ENCODE measurements at places on chromosomes 4 and X.
A peak's percentile ranks its signal among the peaks of the same experiment; 100 is the strongest.

- peak; percentile 48 for DNase-seq
Measured at GRCh38 chrX:39491548-39492297, 606.0 kb downstream of the BCOR start.

DNA sequence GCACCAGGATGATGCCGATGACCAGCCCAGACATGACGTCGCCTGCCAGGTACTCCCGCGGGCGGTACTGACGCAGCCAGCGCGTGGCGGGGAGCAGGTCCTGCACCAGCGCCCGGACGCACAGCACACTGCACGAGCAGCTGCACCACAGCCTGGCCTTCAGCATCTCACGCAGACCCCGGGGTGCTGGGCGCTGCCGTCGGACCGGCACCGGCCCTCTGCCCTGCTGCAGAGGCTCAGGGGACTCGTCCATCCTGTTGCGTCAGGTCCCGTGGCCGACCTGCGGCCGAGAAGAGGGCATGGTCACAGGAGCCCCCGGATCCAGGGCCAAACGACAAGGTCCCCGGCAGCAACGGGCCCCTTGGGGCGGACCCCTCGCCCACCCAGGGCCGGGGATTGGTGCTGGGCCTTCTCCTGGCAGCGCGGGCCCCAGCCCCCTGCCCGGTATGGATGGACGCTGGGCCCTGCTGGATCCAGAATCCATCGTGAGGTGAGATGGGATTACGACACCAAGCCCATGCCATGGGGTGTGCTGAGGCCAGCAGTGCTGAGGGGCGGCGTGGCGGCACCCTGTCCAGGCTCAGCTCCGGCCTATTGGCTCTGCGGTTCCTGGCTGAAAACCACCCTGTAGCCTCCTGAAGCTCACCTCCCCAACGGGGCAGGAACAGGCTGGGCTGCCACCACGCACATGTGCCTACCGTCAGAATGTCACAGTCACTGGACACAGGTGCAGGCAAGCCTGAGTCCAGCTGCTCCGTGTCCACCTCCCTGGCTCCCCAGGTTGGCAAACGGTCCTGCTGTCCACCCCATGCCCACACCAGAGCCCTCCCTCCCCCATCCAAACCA lies 1.5 kb downstream of the SLC26A1 start:
- DNase-seq, result no peak

DNA sequence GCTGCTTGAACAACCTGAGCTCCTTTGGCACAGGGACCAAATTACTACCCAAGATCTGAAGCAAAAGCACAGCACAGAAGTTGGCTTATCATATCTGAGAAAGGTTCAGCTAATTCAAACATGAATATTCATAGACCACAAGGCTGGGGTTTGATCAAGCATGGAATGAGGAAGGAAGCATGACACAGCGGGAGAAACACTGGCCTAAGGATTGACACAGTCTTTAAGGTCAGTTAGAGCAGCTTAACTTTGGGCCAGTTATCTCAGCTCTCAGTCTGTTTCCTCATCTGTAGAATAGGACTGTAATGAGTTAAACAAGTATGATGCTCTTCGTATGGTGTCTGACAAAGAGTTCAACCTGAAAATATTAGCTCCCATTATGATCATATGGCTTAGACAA lies 88.5 kb upstream of the CBR4 start:
- DNase-seq, result no peak

DNA sequence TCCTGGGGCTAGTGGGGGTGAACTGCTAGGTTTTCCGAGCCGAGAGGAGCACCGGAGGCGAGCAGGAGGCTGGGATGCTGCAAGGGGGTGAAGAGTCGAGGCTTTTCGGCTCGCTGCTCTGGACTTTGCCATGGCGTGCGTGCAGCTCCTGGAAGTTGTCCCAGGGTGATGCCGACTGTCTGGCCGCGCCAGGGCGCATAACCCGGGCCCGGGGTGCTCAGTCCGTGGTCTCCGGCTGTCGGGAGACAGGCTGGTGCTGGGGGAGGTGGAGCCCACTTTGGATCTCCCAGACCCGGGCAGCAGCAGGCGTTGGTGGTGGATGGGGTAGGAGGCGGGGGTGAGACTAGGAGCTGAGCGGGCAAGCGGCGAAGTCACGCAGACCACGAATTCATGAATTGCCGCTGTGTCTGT lies 793 bp downstream of the GRIA3 start:
- no peak for DNase-seq

DNA sequence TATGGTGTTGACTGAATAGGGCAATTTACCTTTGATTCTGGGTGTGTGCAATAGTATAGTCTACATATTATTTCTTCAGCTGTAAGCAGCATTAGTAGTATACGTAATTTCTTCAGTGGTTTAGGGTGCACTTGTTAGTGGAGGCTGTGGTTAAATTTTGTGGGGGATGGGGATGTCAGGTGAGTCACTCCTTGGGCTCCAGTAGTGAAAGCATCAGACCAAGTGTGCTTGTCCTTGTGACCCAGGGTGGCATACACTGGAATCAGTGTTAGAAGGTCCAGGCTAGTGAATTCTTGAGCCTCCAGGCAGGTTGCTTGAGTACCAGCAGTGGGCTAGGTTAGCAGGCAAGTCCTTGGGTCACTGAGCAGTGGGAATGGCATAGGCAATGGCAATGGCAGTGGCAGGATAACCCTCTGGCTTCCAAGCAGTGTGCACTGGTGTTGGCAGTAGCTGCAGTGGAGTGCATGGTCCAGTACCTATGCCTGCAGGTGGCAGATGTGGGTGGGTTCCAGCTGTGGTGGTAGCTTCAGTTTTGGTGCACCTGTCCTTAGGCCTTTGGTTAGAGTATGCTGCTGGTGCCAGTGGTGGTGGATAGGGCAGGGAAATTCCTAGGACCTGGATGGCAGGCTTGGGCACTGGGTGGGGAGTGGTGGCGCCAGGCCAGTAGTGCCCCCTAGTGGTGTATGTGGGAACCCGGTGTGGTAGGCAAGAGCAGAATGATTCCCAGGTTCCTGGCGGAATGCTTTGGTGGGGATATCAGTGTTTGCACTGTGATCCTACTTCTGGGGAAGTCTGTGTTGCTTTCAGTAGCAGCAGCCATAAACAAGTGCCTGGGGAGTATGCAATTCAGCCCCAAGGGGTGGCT lies 531.0 kb downstream of the SMARCA1 start:
- no peak for DNase-seq

DNA sequence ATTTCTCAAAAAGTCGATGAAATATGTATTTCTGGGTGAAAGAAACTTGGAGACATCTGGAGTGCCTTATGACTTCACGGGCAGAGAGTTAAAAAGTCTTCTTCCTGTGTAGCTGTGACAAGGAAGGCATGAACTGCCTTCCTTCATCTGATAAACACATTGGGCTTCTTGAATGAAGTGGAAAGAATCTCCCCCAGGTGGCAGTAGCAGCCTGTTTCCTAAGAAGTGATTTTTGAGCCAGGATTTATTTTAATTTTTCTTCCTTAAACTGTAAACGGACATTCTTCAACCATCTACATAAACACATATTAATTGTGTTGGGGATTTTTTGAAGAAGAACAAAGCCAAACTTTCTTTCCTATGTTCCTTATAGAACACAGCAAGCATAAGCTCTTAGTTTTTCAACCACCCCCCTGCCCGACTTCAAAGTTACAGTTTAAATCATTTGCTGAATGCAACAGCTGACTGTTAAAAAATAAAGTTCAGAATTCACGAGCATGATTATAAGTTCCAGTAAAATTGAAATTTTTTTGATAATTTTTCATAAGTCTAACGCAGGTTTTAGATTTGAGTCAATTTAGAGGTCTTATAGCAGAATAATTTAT lies 980 bp upstream of the GIMD1 start:
- DNase-seq, result no peak

DNA sequence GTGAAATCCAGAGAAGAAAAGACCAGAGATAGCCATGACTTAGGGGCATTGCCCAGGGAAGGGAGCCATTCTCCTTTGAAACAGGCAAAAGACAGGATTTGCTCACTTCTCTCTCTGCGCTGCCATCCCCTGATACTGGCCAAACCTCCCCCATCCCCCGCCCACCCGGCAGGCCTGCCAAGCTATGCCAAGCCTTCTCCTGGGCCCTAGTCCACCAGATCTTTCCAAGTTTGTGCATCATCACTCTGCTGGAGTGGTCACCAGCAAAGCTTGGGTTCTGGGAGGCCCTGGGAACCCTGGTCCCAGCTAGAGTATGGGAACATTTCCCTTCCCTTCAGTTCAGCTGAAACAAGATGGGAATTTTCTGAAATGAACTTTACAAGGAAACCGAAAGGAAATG lies 18.4 kb downstream of the EFNB1 start:
- DNase-seq, result no peak

- no peak for DNase-seq
Measured at GRCh38 chr4:158906073-158906472, 137.2 kb downstream of the FNIP2 start.

DNA sequence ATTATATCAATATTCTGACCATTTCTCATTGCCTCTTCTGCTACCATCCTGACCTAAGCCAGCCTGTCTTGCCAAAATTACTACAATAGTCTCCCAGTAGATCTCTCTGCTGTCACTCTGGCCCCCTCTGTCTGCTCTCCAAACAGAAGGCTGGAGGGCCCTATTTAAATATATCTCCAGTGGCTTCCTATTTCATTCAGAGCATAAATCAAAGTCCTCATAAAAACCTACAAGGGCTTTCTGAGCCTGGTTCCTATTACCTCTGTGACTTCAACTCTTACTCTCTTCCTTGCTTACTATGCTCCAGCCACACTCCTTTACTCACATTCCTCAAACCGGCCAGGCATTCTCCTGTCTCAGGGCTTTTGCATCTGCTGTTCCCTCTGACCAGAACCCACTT lies 19.0 kb downstream of the IGSF1 start:
- DNase-seq, result no peak

DNA sequence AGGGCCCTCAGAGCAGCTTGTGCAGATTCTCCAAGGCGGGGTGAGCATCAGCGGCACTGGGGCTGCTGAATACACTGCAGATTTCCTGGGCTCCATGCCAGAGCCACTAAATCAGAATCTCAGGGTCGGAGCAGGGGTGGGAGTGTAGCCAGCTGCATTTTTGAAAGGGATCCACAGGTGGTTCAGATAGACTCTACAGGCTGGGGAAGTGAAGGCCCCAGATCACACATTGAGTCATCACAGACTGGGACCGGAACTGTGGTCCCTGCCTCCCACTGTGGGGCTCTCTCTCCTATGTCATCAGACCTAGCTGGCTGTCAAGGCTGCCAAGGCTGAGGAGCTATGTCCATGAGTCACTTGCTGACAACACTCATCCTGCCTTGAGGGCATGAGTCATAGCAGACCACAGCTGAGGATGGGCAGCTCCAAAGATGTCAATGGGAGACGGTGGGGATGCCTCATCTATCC lies 162.3 kb upstream of the MAMLD1 start:
- peak; percentile 81 for DNase-seq

DNA sequence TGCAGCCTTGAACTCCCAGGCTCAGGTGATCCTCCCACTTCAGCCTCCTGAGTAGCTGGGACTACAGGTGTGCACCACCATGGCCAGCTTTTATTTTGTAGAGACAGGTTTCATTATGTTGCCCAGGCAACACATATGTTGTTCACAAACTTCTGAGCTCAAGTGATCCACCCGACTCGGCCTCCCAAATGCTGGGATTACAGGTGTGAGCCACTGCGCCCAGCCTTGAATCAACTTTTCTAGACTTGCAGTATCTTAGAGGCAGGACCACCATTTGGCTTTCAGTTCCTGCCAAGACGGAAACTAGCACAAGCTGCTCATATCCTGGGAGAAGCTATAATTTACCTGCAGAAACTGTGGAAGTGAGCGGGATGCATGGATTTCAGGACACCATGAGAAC lies 19.9 kb downstream of the NAT8L start:
- DNase-seq, result no peak

- DNase-seq, result no peak
Measured at GRCh38 chrX:340121-340520, 21.5 kb upstream of the GTPBP6 start.

Measured in stimulated activated CD4-positive, alpha-beta T cell treated with anti-CD3 and anti-CD28 coated beads, Interleukin-1b, Interleukin-23, amount 100 ng/mL, for 48 hours (primary cell).